Fibroblast of skin of back (primary cell): ENCODE measurements at places on chromosomes 1 and 21.
A peak's percentile ranks its signal among the peaks of the same experiment; 100 is the strongest.

DNA sequence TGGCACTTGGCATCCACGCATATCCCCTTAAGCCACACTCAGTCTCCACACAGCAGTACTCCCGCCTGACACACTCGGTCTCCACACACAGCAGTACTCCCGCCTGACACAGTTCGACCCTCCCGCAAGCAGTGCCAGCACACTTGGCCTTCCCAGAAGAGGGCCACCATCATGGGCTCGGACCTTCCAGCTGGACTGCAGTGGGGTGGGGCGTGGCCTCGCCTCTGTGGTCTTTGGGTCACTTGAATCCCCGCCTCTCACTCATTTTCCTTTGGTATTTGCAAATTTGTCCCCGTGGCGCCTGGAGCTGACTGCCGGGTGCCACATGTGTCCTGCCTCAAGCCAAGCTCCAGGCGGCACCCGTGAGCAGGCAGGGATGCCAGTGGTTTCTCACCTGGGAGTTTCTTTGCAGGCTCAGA is 63.7 kb downstream of the FAAP20 start:
- DNase-seq: no peak

- peak; percentile 40 for DNase-seq
Measured at GRCh38 chr1:207848234-207848633, 62.7 kb downstream of the CD34 start.

DNA sequence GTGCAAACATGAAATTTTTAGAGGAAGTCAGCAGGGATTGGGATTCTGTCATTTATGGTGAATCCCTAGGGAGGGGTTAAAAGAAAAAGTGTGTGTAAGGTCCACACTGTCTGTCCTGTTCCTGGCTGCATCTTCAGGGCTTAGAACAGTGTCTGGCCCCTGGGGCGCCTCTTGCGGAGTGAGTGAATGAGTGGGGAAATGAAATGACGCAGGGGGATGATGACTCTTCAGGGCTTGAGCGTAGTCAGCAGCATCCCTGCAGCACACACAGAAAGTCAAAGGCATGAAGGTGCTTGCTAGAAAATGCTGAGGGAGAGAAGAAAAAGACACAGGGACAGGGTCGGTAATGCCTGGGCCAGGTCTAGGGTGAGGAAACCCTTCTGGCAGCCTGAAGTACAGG is 57.8 kb downstream of the PGBD5 start:
- no peak for DNase-seq

DNA sequence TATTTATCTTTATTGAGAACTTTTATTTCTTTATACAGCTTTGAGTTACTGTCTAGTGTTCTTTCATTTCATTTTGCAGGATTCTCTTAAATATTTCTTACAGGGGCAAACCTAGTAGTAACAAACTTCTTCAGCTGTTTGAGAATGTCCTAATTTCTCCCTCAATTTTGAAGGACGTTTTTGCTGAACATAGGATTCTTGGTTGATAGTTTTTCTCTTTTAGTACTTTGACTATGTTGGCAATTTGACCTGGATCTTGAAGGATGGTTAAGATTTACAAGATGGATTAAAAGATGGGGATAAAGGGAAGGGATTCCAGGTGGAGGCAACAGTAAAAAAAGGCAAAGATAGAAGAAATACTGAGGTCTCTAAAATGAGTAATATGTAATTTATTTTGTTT is 38.9 kb downstream of the XPR1 start:
- no peak for DNase-seq

DNA sequence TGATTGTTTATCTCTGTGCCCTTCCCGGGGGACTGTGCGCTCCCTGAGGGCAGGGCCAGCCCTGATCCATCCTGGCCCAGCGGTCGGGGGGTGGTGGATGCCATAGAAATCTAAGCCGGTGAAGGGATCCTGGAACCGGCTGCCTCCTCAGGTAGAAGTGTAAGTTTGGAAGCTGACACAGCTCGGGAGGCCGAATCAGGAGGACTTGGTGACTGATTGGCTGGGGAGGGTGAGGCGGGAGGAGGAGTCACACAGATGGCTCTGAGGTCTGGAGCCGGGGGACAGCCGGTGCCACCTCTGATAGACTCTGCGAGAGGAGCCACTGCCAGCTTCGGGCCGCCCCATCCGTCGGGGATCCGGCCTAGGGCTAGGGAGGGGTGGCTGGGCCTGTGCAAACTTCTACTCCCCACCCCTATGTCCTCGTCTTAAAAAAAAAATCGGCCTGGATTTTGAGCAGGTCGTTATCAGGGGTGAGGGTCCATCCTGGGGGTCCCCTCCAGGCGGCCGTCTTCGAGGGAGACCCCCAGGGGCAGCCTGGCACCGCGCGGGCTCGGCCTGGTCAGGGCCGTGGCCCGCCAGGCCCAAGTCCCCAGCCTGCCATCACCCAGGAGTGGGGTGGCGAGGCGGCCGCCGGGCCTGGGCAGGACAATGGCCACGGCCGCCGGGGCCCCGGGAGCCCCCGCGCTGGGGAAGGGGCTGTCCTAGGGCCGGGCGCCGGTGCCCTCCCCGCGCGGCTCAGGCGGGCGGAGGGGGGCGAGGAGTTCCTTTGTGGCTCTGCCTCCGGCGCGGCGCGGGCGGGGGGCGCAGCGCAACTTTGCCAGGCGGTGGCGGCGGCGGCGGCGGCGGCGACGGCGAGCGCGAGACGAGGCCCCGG is 708 bp upstream of the ZNF362 start:
- DNase-seq: peak; percentile 73

DNA sequence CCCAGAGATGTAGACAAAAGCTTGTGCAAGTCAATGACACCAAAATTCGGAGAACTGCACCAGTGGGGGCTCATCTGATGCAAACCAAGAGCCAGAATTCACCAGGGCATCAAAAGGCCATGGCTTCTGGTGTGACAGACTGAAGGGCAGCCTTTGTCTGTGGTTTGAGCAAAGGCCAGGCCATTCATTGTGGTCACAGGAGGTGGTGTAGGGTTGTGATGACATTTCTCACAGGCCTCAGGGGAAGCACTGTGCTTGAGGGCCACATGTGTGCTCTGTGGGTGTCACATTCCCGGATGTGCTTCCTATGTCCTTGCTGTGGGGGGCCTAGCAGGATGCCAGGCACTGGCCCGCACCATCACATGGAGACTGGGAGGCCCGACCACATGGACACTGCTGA is 22.5 kb upstream of the KCNE1 start:
- peak; percentile 82 for DNase-seq

DNA sequence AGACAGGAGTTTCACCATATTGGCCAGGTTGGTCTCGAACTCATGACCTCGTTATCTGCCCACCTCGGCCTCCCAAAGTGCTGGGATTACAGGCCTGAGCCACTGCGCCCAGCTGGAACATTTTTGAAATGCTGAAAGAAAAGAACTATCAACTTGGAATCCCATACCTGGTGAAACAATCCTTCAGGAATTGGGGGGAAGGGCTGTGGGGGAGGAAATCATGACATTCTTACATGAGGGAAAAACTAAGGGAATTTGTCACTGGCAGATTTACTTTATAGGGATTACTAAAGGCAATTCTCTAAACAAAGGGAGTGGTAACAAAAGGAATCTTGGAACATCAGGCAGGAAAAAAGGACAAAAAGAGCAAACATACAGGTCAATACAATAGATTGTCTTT is 25.8 kb downstream of the NDUFS5 start:
- no peak for DNase-seq

DNA sequence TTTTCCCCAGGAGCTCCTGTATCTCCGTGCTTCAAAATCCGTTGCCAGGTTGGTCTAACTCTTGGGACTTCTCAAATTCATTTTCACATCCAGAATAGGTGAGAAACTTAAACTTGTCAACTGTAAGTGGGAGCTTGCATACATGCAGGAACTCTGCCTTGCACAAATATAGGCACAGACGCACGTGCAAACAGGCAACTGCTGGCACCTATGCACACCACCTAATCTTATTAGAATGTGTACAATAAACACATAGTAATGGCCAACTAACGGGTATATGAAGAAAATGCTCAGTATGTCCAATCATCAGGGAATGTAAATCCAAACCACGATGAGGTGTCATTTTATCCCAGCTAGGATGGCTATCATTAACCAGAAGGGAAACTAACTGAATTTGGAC is 22.6 kb upstream of the FCGR2A start:
- no peak for DNase-seq

GRCh38 chr1:245999697-246000637 is 507.1 kb downstream of the SMYD3 start:
- no peak for DNase-seq

GRCh38 chr1:116362050-116362449 is 11.0 kb upstream of the ATP1A1 start:
- no peak for DNase-seq

DNA sequence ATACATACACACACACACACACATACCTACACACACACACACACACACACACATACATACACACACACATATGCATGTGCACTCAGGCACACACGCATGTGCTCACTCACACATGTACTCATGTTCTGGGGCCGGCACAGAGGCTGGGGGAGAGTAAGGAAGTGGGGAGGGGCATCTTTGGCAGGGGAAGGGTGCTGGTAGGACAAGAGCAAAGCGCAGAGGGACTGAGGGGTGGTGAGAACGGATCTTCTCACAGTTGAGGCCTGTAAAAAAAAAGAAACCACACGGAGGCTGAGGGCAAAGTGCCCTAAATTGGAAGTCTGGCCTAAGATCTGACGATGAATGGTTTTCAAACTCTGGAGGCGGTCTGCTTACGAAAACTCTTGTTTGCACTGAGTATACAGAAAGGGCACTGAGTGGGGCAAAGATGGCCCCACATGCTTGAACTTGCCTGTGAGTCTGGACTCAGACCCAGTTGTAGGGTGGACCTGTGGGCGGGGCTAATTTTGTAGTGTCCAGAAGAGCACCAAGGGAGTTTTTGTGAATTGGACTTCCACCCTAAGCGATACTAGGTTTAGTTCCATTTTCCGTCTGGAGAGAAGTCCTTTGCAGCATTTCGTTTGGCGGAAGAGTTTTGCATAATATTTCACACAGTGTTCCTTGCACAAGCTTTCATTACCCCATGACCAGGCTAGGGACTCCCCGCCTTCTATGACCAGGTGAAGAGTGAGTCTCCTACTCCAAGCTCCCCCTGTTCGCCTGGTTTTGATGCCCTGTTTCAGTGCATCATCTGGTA is 79.3 kb upstream of the LYST start:
- no peak for DNase-seq

- no peak for DNase-seq
Measured at GRCh38 chr1:185450917-185451316, 133.9 kb upstream of the IVNS1ABP start.

DNA sequence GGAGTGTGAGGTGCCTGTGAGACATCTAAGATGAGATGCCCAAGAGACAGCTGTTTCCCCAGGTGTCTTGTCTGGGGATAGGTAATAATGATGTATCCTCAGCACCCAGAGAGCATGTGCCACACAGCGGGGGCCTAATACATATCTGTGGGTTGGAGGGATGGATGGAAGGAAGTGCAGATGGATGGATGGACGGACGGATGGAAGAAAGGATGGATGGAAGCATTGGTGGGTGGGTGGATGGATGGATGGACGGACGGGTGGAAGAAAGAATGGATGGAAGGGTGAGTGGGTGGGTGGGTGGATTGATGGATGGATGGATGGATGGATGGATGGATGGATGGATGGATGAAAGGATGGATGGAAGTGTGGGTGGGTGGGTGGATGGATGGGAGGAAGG is 78.5 kb upstream of the EFHD2 start:
- no peak for DNase-seq

DNA sequence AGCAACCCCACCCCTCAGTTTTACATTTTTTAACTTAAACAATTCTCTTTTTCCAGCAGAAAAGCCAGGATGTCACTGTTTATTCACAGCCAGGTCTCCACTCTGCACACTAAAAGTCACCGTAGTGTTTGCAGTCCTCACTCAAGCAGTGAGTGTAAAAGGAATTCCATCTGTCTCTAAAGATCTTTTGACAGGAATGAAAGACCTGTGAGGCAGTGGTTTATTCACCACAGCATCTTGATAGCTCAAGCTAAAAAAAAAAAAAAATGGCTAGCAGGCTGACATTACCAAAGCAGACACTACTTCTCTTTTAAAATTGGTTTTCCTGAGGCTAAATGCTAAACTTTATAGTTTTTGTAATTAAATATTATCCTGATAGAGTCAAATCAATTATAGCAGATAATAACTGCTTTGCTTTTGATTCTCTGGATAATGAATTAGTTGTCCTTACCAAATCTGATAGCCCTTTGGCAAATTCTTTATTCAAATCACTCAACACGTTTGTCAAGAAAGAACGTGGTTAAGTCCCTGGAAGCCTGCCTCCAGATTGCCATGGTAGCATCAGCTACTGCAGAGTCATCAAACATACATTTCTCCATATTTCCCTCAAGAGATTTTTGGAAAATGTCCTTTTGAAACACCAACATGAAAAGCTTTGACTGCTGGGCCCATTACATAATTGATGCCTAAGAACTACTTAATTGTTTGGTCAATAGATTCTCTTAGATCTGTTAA is 22.2 kb upstream of the SLC5A9 start:
- no peak for DNase-seq

- no peak for DNase-seq
Measured at GRCh38 chr1:7388141-7388487, 383.0 kb upstream of the VAMP3 start.

DNA sequence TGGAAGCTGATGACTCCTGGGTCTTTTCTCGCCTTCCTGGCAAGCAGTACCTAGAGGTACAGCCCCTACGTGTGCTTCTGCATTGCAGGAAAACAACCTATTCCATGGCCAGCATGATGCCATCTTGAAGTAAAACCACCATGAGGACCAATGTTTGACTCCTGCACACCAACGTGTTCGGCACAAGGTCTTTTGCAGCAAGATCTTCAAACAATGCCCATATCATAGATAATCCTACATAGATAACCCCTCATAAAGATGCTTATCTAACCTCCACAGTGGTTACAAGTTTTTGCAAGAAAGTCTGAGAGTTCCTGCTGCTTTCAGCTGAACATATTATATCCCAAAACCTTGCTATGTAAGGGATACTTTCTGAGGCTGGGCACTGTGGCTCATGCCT is 141.1 kb upstream of the MAP1LC3C start:
- DNase-seq: no peak

DNA sequence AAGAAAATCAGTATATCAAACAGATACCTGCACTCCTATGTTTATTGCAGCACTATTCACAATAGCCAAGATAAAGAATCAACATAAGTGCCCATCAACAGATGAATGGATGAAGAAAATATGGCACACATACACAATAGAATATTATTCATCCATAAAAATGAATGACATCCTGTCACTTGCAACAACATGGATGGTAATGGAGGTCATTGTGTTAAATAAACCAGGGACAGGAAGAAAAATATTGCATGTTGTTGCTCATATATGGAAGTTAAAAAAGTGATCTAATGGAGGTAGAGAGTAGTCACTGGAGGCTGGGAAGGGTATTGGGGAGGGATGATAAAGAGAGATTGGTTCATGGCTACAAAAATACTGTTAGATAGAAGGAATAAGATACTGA is 65.4 kb upstream of the CR2 start:
- no peak for DNase-seq

DNA sequence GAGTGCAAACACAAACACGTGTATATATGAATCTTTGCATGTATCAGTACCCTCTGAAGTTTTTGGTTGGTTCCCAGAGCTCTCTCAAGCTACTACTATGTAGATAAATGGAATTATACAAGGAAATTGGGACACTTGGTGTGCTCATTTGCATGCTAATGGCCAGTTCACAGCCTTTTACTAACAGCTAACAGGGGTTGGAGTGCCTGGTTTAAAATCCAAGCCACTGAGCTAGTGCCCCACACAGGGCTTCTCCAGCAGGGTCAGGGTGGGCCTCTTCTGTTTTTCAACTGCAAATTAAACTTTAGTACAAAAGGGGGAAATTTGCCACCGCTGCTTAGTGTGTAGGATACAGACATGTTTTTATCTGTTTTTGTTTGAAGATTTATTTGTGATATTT is 121.0 kb downstream of the ATP5PO start:
- no peak for DNase-seq

GRCh38 chr1:3480369-3480719 is 25.9 kb downstream of the ARHGEF16 start:
- DNase-seq: no peak
